ENCODE measurements at places on chromosomes 16 and 17.

DNA sequence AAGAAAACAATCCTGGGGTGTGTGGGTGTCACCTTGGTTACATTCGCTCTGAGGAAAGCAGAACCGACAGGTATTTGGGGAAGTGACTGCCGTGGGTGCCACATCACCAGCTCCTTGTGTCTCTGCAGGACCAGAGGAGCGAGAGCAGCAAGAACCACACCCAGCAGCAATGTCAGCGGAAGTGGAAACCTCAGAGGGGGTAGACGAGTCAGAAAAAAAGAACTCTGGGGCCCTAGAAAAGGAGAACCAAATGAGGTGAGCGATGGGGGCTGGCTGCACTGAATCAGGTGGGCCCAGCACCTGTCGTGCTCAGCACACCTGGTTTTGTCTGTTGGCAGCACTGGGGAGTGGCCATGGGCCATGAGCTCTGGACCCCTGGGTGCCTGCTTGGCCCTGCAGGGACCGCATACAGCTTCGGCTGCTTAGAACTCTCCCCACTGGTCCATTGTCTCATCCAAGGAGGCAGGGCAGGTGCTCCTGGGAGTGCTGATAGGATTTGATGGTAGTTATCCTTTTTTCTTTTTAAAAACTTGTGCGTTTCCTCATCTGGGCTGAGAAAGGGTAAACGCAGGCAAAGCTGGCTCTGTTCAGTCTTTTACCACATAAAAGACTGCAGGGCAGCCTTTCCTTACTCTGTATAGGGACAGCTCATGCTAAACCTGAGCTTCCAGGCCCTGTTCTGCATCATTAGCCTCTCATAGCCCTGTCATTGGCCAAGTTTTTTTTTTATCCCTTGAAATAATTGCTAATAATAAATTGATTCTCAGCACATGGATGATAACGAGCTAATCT is 29.4 kb downstream of the HMOX2 start:
- DNase-seq: peak; percentile 55

- no peak for DNase-seq
Observed at GRCh38 chr17:65182233-65182632, 45.1 kb downstream of the RGS9 start.

GRCh38 chr17:79006794-79007503 is 2.6 kb downstream of the CANT1 start:
- no peak for DNase-seq

DNA sequence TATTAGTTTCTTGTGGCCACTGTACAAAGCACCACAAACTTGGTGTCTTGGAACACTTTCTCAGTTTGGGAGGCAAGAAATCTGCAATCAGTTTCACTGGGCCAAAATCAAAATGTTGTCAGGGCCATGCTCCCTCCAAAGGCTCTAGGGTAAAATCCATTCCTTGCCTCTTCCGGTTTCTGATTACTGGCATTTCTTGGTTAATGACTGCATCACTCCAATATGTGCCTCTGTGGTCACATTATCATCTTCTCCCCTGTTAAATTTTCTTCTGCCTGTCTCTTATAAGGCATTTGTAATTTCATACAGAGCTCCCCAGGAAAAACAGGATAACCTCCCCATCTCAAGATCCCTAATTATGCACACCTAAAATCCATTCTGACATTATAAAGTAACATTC is 34.8 kb downstream of the ZNF287 start:
- no peak for DNase-seq

DNA sequence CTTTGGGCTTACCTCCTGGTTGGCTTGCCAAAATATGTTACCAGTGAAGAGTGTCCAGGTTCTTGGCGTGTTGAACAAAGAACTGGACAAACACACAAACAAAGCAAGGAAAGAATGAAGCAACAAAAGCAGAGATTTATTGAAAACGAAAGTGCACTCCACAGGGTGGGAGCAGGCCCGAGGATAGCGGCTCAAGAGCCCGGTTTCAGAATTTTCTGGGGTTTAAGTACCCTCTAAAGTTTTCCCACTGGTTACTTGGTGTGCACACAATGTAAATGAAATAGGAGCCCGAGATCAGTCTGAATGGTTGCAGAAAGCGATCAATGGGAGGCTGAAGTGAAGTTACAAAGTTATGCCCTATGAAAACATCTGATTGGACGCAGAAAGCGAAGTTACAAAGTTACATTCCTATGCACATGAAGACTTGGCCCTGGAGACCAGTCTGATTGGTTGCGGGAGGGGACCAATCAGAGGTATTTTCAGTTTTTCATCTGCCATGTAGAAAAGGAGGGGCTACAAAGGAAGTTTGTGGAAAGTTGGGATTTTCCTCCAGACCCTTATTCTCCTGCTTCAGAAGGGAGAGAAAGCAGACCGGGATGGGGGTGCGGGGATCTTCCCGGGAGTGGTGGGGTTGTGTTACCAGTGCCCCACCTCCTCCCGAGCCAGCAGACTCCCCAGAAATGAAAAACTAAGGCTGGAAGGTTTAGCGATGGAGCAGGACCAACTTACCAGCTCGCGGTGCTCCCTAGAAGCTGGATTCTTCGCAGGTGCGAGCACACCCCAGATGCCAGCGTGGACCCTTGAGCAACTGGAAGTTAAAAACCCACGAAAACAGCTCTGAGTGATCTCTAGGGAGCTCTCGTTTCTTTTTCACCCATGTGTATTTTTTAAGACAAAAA is at the start of gene SLFN12:
SLFN12 (minus strand) TSS at position 325 of the 899 bp plus-strand sequence. CDS start 9,472 bp downstream, outside the sequence.
- peak; percentile 22 for DNase-seq

GRCh38 chr17:75384751-75385150 is 20.7 kb downstream of the GRB2 start:
- DNase-seq: no peak

DNA sequence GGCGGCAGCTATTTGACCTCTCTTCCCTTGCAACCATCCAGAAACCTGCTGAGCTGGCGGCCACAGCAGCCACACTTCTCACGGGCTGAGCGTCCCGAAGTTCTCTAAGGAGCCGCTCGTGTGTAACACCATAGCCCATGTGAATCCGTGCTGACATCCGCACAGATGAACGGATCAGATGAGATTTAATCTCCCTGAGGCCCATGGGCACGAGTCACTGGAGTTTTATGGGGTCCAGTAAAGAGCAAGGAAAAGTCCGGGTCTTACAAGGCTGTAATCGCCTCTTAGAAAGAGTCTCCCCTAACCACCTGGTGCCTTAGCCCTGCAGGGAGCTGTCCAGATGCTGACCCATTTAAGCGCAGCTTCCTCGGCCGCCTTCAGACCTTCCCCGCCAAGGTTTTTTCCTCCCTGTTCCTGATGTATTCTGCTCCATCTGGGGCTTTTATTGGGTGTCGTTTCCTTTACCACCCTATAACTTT is 5.5 kb upstream of the CACNG5 start:
- no peak for DNase-seq

DNA sequence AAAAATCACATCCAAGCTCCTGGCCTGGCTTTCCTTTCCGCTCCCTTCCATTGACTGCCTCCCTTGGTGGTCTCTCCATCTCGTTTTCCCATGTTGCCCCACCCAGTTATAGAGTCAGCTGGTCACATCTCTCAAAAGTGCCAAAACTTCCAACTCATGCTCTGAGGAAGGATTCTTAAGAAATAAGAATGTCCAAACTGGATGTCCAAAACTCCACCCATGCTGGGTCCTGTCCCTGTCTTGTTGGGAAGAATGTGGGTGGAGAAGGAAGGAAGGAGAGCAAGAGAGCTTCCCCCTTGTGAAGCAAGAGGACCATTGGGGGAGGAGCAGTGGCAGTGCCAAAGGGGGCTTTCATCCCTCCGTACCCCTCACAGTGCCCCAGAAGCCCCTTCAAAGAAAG is 44.6 kb upstream of the MAP3K14 start:
- no peak for DNase-seq

DNA sequence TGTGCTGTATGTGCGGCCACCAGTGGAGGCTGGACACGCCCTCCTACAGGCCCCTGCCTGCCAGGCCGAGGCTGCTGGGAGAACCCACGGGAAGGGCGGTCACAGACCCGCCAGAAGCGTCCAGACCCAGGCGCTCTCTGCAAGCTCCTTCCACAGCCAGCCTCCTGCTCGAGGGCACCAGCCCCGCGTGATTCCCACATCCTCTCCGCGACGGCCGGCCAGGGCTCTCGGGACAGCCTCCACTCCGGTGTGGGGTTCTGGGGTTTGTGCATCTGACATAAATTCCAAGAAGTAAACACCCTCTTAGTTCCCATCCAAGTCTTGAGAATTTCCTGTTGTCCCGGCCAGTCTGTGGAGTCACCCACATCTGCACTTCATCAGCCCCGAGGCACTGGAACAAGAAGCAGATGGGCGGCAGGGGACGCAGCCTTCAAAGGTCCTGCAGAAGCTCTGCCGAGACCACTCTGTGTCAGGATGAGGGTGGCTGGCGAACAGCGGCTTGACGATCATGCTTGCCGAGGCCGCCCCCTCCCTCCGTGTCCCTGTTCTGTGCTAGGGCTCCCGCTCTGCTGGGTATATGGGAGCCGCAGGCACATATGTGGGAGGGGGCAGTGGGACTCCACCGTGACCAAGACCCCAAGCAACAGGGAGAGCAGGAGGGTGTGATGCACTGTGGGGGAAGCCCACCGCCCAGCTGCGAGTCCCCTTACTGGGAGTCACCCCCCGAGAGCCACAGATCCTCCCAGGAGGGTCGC is 2.4 kb upstream of the TMEM204 start:
- DNase-seq: no peak

DNA sequence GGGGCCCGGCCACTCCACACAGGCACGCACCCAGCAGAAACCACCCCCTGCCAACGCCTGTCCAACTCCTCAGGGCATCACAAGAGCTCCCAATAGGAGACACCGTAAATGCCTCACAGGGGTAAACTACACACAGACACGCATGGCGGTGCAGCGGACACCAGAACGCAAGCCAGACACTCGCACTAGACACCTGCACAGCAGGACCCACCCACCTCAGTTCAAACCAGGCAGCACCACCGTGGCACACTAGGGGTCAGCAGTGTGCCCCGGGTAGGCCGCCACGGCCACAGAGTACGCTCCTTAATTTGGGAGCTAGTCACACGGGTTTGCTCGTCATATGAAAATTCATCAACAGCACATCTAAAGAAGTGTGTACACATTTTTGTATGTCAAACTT is 3.4 kb downstream of the SLC38A10 start:
- peak; percentile 46 for DNase-seq

- no peak for DNase-seq
Observed at GRCh38 chr16:28531777-28532744, 6.7 kb downstream of the NUPR1 start.

- DNase-seq: no peak
Observed at GRCh38 chr17:72145962-72146361, 25.1 kb downstream of the SOX9 start.

- no peak for DNase-seq
Observed at GRCh38 chr16:888901-889570, 81.7 kb downstream of the LMF1 start.

DNA sequence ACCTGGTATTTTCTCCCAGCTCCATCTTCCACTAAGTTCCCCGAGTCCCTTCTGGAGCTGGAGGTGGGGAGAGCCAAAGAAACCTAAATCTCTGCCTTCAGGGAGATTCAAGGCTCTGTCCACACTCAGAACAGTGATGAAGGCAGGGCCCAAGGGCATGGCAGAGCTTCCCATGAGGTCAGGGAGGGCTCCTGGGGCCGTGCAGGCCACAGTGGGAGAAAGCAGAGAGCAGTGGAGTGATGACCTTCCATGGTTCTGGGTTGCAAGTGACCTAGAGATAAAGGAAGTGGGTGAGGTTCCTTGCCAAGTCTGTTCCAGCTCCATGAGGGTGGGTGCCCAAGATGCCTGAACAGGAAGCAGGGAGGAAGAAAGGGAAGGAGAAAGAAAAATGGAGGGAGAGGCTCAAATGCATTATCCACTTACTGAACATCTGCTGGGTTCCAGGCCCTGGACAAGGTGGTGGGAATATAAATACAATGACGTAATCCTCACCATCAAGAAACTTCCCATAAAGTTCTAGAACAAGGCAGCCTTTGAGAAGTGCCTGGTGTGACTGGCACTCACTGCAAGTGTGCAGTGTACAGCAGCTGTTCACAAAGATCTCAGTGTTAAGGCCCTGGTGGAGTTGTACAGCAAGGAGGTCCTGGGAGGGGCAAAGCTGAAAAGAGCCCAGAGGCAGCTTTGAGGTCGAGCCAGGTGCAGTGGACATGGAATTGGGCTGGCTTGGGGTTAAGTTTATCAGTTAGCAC is 13.3 kb downstream of the TBKBP1 start:
- DNase-seq: no peak

DNA sequence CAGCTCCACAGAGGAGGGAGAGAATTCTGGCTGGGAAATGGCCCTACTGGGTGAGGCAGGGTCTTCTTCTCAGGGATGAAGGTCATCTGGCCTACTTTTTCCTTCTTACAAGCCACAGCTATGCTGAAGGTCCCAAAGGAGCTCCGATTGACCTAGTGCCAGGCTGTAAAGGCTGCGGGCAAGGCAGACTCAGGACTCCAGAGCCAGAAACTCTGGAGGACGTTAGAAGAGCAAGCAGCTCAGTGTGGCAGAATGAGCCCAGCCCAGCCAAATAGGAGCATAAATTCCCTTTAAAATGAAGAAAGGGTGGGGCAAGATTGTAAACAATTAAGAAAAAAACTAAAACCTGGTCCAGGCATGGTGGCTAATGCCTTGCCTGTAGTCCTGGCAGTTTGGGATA is 20.1 kb upstream of the CNOT1 start:
- DNase-seq: no peak

DNA sequence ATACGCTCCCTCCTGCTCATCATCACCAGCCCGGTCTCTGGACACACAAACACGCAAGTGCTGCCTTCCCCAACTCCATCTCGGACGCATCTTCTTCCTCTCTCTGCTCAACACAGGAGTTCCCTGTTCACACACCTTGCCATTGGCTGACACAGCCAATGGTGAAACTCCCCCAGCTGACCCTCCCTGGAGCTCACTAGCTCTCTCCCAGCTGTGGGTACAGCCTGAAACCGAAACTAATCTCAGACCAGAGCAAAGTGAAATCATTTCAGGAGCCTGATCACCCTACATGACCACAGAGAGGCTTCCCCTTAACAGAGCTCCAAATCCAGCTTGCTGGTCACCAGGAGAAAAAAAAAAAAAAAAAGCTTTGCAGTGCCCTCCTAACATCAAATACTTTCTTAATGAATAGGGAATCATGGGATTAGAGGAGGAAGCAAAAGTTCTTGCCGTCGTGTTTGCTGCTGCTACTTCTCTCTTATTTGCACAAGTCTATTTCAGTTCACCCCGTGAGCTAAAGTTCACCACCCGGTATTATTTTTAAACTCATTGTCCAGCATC is 8.3 kb downstream of the CUEDC1 start:
- peak; percentile 19 for DNase-seq

DNA sequence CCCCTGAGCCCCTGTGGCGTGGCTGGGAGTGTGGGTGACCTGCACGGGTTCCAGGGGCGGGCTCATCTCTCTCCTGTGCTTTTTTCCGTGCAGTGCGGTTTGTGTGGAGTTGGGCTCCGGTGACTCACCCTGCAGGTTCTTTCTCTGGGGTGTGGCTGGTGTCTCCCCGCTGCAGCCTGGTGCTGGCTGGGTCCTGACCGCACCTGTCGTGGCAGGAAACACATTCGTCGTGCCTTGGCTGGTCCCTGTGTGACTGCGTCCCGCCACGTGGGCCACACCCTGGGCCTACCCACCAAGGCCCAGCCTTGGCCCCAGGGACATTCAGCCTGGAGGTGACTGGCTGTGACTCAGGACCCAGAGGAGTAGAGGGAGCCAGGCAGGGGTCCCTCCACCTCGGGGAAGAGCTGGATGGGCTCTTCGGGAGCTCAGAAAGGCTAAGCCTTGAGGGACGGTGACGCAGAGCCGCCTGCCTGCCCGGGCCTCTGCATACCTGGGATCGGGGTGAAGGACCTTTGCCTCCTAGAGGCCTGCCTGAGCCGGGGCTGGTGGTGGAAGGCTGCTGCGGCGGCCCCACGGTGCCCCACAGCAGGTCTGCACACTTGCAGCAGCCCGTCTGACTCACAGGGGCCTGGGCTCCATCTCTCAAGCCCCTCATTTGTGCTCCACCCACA is 7.8 kb downstream of the TRAF7 start:
- no peak for DNase-seq
